ENCODE measurements at places on chromosomes 4 and X.

- no peak for DNase-seq
These were observed 173.8 kb upstream of the PPP1R2C start for GRCh38 chrX:42951747-42952146.

GRCh38 chrX:8673201-8673600, 58.7 kb downstream of the ANOS1 start:
- no peak for DNase-seq

- DNase-seq = no peak
These were observed 160.2 kb downstream of the GPM6A start for GRCh38 chr4:175651756-175652310.

GRCh38 chr4:79315891-79316290, 10.0 kb downstream of the NAA11 start:
- DNase-seq = no peak

GRCh38 chr4:795726-796119, 30.2 kb downstream of the CPLX1 start:
- no peak for DNase-seq

DNA sequence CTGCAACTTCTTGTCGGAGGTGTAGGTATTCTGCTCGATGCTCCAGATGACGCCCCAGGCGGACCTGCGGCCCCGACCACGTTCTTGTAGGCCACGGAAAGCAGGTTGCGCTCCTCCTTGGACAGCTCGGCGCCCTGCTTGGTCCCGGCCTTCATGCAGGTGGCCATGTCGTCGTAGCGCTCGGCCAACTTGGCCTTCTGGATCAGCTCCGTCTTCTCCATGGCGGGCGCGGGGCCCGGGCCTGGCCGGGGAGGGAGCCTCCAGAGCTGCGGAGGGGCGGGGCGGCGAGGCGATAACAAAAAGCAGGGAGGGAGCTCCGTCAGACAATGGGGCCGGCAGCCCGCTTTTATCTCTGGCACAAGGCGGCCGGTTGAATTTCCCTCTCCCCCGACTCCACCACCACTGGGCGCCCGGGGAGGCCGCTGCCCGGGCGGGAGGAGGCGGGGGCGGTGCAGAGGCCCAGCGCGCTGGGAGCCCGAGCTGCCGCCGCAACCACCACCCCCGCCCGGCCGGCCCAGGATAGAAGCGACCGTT, 28.3 kb upstream of the DRP2 start:
- DNase-seq = no peak

GRCh38 chrX:149903889-149904748, 23.1 kb downstream of the MAGEA8 start:
- DNase-seq = no peak

GRCh38 chrX:134171661-134172587, 65.1 kb upstream of the CCDC160 start:
- peak; percentile 72 for DNase-seq

DNA sequence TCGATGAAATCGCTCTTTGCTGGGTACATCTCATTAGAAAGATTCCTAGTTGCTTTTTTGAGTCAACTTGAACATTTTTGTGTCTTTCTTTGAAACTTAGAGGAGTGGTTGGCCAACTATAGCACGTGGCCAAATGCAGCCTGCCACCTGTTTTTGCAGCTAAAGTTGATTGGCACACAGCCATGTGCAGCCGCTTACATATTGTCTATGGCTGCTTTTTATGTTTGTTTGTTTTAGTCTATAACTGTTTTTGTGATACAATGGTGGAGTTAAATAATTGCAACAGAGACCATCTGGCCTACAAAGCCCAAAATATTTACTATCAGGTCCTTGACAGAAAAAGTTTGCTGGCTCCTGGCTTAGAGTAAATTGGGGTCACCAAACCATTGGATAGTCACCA, 86.3 kb downstream of the CLCN4 start:
- no peak for DNase-seq

GRCh38 chrX:148577741-148578140, 77.3 kb downstream of the AFF2 start:
- no peak for DNase-seq

- no peak for DNase-seq
These were observed 69.6 kb upstream of the CXorf66 start for GRCh38 chrX:140034916-140035315.

DNA sequence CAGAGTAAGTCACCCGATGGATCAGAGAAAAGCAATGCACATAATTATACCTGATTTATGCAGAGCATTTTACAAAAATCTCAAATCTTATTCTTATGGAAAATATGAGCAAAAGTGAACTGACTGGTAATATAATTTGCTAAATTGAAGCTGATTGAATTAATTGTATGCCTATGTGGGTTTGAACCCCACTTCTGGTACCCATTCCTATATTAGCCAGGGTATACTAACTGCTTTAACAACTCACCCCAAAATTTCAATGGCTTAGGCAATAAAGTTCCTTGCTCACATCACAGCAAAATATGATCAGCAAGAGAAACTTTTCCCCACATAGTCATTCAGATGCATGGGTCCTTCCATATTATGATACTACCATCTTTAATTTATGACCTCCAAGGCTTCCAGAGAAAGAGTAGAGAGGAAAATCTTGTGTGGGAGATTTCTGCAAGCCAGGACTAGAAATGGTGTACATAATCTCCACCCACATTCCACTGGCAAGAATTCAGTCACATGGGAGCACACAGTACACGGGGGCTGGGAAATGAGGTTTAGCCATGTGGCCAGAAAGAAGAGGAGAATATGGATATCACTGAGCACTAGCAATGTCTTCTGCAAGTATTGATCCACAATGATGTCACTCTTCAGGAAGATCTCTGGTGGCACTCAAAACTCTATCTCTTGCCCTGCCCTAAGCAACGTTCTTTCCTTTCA, 640.7 kb downstream of the BCOR start:
- no peak for DNase-seq

DNA sequence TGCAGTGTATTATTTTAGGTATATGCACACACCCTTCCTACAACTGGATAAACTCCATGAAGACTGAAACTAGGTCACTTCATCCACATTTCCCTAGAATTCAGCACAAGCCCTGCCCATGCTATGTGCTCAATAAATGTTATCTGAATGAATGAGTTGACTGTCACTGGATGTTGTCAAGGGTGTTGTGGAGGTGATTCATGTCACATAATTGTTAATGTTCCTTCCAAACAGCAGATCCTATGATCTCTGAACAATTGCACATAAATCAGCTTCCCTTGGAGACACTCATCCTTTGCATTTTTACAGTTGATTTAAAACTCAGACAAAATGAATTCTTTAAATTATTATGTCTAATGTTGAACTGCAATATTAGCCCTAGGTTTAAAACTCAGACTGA, 154.7 kb downstream of the TSPAN5 start:
- no peak for DNase-seq

DNA sequence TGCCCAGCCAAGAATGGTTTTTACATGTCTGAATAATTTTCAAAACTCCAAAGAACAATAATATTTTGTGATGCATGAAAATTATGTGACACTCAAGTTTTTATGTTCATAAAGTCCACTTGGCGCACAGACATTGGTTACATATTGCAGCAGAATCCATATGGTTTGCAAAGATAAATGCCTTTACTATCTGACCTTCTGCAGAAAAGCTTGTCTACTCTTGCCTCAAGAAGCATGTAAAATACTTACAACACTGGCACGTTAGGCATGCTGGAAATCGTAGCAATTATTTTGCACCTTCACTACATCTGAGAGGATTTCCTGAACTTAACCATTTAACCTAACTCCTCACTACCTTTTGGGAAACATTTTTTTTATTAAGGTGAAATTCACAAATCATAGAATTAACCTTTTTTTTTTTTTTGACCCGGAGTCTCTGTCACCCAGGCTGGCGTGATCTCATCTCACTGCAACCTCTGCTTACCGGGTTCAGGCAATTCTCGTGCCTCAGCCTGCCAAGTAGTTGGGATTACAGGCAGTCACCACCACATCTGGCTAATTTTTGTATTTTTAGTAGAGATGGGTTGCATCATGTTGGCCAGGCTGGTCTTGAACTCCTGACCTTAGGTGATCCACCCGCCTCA, 3.5 kb upstream of the XG start:
- DNase-seq = no peak

GRCh38 chr4:15771216-15772058, 6.7 kb upstream of the CD38 start:
- no peak for DNase-seq

GRCh38 chrX:133668225-133668931, 253.1 kb upstream of the GPC4 start:
- DNase-seq = no peak

GRCh38 chrX:3651277-3651676, 62.2 kb downstream of the PRKX start:
- no peak for DNase-seq

DNA sequence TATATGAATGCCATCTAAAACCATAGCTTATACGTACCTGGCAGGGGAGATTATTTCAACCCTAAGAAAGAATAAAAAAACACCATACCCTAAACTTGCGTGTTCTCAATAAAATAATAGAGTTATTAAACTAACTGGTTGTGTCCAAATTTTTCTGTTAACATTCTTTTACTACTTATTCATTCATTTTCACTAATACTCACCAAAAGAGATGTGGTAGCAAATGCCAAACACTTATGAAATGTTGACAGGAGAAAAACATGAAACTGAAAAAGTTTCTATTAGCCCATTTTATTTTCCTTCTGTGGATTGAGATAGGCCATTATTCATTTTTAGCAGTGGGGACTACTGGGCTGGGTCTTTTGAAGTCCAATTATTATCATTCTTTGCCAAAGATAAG, 102.0 kb downstream of the TSPAN5 start:
- DNase-seq = no peak

- no peak for DNase-seq
These were observed 3.9 kb downstream of the SHISA3 start for GRCh38 chr4:42401171-42401570.

GRCh38 chr4:153197301-153197700, 6.9 kb upstream of the TRIM2 start:
- no peak for DNase-seq

DNA sequence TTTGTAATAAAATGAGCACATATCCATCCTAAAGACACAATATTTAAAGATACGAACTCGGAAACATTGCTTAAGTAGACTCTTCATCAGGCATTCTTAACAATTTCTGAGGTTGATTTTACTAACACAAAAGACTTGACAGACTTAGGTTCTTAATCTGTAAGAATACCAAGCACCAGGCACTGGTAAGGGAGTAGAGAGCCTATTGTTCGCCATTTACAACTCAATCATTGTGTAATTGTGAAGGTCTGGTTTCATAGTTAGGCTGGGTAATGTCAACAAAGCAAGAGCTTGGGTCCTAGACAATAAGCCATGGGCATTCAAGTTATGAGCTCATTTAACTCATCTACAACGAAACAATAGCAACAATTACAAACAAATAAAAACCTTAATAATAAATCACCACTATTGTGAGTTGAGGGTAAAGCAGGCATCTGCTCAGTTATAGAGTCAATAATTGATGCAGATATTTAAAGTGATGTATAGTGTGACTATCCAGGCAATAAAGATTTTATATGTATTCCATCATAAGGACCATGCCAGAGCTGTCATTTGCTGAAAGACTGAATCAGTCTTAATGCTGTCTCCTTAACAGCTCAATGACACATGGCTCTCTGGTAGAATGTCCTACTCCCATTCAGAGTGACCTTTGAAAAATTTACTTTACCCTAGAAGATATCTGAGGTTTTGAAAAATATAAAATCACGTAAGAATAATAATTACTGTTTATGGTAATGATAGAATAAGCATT, 664.0 kb upstream of the PCDH7 start:
- DNase-seq = no peak

- DNase-seq = no peak
These were observed 200.0 kb upstream of the FTHL17 start for GRCh38 chrX:31271615-31272471.

- DNase-seq = no peak
These were observed 60.9 kb downstream of the ANAPC4 start for GRCh38 chr4:25437926-25438325.

DNA sequence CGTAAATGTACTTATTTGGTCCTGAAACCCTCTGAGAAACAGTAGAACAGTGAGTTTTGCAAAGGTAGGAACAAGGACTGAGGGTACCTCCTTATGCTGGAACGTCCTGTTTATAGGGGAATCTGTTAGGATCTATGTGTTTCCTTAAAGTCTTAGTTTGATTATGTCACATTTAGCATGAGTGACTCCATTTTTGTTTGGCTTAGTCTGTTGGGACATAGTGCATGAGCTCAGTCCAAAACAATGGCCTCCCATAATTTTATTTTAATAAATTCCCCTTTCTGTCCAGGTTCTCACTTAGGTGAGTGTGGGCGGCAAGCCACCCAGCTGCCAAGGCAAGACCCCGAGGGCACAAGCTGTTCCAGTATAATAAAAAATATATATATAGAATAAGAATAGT, 27.7 kb downstream of the HTT-AS start:
- no peak for DNase-seq

- DNase-seq = no peak
These were observed 134.1 kb upstream of the CPXCR1 start for GRCh38 chrX:88612870-88613329.

- no peak for DNase-seq
These were observed 11.0 kb upstream of the TBC1D8B start for GRCh38 chrX:106791495-106791894.

DNA sequence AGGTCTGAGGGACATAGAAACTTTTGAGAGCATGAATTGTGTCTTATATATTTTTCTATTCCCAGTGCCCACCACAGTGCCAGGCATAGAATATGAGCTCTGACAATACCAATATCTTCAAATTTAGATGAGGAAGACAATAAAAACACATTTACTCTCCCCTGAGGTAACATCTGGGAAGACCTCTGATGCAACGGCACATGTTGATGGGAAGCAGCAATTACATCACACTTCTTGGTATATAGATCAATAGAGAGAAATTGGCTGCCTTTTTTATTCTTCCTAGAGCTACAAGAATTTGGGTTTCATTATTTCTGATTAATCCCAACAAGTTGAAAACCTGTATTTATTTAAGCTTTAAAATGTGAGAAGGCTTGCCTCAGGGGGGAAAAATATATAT, 67.4 kb upstream of the SMAD1 start:
- DNase-seq = no peak

DNA sequence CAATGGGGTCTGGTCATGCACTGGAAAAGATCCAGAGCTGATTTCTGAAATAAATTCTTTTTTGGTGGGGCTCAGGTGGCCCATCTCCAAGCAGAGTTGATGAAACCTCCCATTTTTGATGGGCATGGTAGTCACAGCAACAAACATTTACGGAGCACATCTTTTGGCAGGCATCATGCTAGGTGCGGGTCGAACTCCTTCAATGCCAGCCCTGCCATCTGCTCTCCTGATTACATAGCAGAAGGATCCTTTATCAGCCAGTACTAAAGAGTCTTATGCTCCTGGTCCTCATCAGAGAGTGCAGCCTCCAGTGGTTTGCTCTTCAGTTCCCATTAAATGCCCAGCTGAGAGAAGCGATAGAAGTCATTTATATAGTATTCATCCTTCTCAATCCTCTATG, 121.7 kb downstream of the GRXCR1 start:
- no peak for DNase-seq

GRCh38 chrX:66015152-66015831, 24.6 kb downstream of the VSIG4 start:
- no peak for DNase-seq

DNA sequence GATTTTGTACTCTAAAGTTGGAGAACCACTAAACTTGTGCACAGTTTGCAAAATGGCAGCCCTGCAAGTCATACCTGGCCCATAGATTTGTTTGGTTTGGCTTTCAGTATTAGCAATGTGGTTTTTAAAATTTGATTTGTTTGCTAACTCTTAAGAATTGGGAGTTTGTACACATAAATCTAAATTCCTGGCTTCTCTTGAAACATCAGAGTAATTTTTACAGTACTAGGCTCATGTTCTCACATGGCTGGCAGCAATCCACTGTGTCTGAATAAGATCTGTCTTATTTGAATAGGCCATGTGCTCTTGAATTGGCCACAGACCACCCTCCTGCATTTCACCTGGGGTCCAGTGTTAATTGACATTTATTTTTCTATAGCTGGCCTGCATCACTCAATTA, 21.3 kb downstream of the DIAPH2 start:
- DNase-seq = no peak

All from T-helper 2 cell (primary cell).